Activated CD4-positive, alpha-beta T cell treated with anti-CD3 and anti-CD28 coated beads, Interleukin-2, amount 50 U/mL, for 24 hours (primary cell): ENCODE measurements at places on chromosomes 16 and 17.

DNA sequence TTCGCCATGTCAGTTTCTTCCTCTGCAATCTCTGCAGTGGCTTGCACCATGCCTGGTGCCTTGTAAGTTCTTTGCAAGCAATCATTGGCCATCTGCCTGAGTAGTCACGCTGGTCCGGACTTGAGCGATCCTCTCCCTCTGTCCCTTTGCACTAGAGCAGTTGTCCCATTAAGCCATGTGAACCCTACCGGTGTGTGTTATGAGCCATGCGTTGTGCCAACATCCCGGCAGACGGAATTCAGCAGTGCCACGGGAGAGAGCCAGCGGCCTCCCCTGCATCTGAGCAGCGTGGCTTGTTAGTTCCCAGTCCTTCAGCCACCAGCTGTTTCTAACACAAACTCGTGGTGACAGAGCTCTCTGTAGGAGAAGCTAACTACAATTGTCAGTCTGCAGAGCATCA lies 275.1 kb upstream of the HSBP1 start:
- no peak for DNase-seq

- no peak for DNase-seq
Observed at GRCh38 chr16:85610059-85610445, 3.1 kb upstream of the GSE1 start.

- no peak for DNase-seq
Observed at GRCh38 chr16:1920727-1921171, 2.5 kb upstream of the HS3ST6 start.

- no peak for DNase-seq
Observed at GRCh38 chr17:17985555-17985954, 12.9 kb downstream of the DRC3 start.

GRCh38 chr17:79859676-79860615 lies 20.7 kb upstream of the CBX4 start:
- DNase-seq: no peak

GRCh38 chr17:34241062-34241461 lies 14.0 kb upstream of the CCL2 start:
- DNase-seq: no peak
